ENCODE measurements at places on chromosomes 7 and 10. TPM values are rescaled to one million over a fixed set of nuclear protein-coding genes. Genes with fewer than 3 reads are reported as not detected.

- no peak for DNase-seq
These were observed 11.3 kb upstream of the TAS2R3 start for GRCh38 chr7:141752634-141753033.

DNA sequence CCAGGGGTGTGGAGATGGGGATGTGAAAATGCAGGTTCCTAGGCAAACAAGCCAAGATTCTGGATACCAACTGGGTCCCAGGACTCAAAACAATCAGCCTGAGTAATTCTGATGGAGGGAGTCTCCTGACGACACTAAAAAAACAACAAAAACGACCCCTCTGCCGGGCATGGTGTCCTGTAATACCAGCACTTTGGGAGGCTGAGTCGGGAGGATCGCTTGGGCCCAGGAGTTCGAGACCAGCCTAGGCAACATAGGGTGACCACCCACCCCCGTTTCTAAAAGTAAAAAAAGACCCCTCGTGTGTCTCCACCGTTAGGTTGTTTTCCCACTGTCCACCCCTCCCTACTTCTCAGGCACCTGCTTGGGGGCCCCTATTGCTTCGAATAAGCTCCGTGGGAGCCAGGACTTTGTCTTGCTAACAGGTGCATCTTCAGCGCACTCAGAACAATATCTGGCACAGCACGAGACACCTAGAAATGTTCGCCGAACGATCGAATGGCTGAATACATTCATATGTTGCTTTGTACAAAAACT lies 743 bp upstream of the NRF1 start:
- no peak for DNase-seq

DNA sequence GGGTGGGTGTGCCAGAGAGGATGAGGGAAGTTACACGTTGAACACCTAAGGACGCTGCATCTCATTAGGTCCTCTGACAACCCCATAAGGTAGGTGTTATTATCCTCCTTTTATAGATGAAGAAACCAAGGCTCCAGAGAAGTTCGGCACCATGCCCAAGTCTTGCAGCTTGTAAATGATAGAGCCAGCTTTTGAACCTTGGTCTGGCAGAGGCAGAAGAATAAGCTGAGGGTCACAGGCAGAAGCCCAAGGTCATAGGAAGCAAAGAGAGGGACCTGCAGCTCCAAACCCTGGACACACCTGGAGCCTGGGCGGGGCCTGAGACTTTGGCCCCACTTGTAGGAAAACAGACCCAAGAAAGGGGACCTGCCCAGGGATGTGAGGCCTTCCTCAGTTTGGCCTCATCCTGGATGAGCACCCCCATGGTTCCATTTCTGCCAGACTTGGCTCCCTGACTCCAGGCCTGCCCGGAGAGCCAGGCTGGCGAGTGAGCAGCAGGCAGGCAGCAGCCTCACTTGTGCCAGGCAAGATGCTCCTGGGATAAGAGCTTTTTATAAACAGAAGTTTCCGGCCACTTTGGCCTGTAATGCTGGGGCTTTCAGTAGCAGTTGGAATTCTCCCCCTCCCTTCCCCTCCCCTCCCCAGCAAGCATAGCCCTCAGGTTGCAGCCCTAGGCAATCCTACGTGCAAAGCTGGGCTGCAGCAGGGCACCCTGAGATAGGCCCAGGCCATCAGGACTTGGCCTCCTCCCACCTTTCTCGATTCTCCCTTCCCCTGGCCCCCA lies 2.4 kb downstream of the KCNH2 start:
- DNase-seq = no peak

GRCh38 chr7:16589881-16590280 lies 55.7 kb downstream of the ANKMY2 start:
- DNase-seq = no peak

- no peak for DNase-seq
These were observed 25.3 kb downstream of the AASS start for GRCh38 chr7:122118757-122119156.

DNA sequence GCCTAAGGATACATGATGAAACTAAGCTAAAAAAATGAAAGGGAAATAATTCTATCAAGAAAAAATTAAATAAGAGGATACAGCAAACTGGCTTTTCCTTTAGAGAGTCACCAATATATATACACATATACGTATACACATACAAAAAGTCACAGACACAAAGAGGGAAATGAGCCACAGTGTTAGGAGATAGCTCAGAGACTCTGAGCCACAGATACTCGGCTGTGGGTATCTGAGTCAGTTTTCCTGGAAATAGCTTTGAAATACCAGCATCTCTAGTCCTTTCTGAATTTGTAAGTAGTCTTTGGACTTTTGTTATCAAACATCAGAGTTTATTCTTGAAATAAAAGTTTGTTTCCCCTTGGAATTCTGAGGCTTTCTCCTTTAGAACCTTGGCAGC lies 111.8 kb downstream of the TBXAS1 start:
- DNase-seq = no peak

- no peak for DNase-seq
These were observed 16.9 kb downstream of the MEOX2 start for GRCh38 chr7:15669443-15670090.

DNA sequence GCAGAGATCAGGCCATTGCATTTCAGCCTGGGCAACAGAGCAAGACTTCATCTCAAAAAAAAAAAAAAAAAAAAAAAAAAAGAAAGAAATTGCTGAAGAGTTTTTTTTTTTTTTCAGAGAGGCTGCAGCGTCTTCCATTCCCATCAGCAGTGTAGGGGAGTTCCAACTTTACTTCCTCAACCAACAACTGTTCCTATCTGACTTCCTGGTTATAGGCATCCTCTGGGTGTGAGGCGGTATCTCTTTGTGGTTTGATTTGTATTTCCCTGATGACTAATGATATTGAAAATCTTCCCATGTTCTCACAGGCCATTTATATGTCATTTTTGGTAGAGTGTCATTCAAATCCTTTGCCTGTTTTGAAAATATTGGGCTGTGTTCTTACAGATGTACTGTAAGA lies 40.2 kb downstream of the PRTFDC1 start:
- DNase-seq = no peak

DNA sequence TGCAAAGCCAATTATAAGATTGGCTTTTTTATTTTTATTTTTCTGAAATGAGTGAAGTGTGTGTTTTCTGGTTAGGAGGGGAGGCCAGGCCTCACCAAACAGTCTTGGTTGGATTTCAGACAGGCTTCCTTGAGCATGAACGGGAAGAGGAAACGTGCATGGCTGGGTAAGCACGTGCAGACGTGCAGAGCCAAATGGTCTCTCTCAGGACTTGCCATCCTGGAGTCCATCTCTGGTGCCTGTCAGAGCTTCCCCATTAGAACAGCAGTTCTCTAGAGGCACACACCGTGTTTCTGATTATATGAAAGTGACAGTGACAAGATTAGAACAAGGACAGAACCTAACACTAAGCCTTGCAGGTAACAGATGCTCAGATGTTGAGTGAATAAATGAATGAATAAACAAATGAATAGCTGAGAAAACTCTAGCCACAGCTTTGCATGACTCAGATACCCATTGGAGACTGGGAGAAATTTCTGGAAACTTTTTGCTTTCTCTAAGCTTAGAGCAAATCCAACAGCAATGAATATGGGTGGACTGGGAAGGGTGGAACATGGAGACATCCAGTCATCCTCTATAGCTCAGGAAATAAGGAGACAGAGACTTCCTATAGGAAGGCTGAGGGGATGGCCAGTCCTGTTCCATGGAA lies 11.8 kb upstream of the CALD1 start:
- no peak for DNase-seq

GRCh38 chr10:124291001-124291701 lies 127.6 kb downstream of the OAT start:
- peak; percentile 21 for DNase-seq

DNA sequence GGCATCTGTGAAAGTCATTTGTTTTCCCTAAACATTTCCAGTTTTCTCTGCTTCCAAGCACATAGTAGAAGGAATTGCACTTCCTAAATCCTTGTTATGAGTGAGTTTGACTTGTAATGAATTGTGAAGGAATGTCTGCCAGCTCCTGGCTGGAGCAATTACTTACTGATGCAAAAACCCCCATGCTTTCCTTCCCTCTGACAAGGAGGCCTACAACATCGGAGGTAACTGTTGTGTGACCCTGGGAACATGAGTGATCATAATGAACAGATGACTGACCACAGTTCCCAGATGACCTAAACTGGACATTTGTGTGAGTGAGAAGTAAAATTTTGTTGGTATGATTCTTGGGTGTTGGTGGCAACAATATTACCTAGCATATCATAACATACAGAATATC lies 21.4 kb upstream of the CPVL start:
- DNase-seq = no peak

DNA sequence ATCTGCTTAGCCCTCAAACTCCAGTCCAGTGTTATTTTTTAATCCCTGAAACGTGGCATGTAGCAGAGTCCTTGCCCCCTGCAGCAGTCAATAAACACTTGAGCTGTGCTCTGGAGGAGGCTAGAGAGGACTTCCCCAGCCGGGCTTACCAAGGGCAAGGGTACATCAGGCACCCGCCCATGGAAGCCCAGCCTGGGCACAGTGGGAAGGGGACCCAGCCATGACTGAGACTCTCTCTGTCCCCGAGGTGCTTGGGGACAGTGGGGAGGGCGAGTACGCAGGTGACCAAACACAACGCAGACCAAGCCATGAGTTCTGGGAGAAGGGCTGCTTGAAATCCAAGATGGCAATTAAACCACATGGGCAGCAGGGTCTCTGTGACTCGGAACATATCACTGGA lies 45.2 kb downstream of the EBF3 start:
- no peak for DNase-seq

CREB5 gene
- 27.9 TPM for total RNA-seq

ARMC3 gene
- not detected for total RNA-seq

CHPF2 gene
- 22.3 TPM for total RNA-seq

ABCA13 gene
- 0.13 TPM for total RNA-seq

NAT16 gene
- total RNA-seq = not detected

BLNK gene
- total RNA-seq = 5.3 TPM

LRMDA gene
- total RNA-seq = 12.0 TPM

PNLIPRP2 gene
- not detected for total RNA-seq

CLDN12 gene
- total RNA-seq = 12.6 TPM

ENTPD1 gene
- total RNA-seq = 7.5 TPM

NPC1L1 gene
- 0.24 TPM for total RNA-seq

LIPM gene
- total RNA-seq = not detected

VAX1 gene
- not detected for total RNA-seq

C10orf53 gene
- total RNA-seq = not detected
